ENCODE measurements at places on chromosomes 2 and 18. TPM values are rescaled to one million over a fixed set of nuclear protein-coding genes. Genes with fewer than 3 reads are reported as not detected.

The TSPYL6 gene
- total RNA-seq = not detected

The SNED1 gene
- 5.6 TPM for total RNA-seq

DNA sequence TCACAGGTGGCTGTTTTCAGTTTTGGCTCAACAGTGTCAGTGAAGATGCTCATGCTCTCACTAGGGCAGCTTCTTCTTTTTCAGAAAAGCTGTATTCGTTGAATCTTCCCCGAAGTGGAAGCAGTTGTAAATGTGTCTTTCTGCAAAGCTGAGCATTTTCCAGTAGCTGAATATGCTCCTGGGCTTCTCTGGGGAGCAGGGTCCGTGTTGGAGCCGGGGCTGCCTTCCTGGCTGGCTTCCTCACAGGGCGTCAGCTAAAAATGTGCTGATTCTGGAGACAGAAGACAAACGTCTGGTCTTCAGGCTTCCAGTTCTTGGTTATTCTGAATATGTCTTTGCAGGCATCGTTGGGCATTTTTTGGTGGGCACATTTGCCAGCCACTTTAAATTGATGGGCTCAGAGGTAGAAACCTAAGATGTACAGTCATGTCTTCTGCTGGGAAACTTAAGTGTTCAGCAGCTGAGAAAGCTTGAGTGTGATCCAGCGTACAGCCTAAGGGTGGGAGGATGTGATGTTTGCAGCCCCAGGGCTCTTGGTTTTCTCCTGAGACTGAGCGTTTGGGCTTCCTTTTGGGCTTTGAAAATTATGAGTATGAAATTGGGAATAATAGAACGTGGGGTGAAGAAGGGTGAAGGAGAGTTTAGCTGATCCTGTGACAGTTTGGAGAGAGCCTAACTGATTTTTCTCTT, 19.0 kb downstream of the SETBP1 start:
- no peaks in the 10 kb centered on the region for H3K27me3 ChIP-seq
- no peak for DNase-seq
- H3K27ac ChIP-seq = peak overlapping the region; percentile 29
- H3K36me3 ChIP-seq = peaks cover 4% of the 10 kb centered on the region

- peak within 1 kb of the TSS; percentile 48 for H3K4me3 ChIP-seq
- peaks cover 3% of the 10 kb centered on the region for H3K27me3 ChIP-seq
- H3K27ac ChIP-seq = peak within 1 kb of the TSS; percentile 90
- H3K36me3 ChIP-seq = peaks cover 19% of the 10 kb centered on the region
Observed at GRCh38 chr2:215435870-215436704, at the start of gene FN1. FN1 (minus strand) TSS chr2:215436068; CDS start chr2:215435802, 266 bp downstream.

Data from heart left ventricle (tissue), 16 donors.